Keratinocyte (primary cell): ENCODE measurements at places on chromosomes 16 and 17.
A peak's percentile ranks its signal among the peaks of the same experiment; 100 is the strongest.

- peak; percentile 9 for DNase-seq
Observed at GRCh38 chr17:13024526-13025257, 6.9 kb upstream of the ELAC2 start.

GRCh38 chr17:48055531-48056245 is 7.5 kb downstream of the NFE2L1 start:
- no peak for DNase-seq

DNA sequence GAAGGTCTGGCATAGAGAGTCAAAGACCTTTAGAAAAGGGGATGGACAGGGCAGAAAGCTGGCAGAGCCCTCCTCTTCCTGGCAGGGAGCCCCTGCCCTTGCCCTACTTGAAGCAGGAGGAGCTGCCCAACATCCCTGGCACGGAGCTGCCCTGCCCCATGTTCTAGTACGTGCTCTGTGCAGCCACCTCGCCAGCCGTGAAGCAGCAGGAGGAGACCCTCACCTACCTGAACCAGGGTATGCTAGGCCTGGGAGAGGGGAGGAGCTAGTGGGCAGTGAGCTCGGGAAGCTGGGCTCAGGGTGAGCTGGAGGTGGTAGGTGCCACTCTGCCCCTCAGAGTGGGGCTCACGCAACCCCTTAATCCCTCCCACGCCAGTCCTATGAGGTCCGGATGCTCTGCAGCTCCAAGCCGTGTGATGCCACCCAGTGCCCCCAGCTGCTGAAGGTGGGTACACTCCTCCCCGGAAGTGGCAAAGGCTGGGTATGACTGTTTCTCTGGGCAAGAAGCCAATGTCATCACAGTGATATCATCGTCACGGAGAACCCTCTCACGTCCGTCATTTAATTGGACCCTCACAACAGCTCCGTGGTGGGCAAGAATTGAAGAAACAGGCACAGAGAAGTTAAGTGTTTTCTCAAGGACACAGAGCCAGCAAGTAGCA is 12.7 kb upstream of the STAC2 start:
- DNase-seq: no peak

GRCh38 chr17:81959362-81960129 is 1.4 kb downstream of the NOTUM start:
- no peak for DNase-seq

- peak; percentile 89 for DNase-seq
Observed at GRCh38 chr17:2926019-2926650, 129.9 kb downstream of the RAP1GAP2 start.

DNA sequence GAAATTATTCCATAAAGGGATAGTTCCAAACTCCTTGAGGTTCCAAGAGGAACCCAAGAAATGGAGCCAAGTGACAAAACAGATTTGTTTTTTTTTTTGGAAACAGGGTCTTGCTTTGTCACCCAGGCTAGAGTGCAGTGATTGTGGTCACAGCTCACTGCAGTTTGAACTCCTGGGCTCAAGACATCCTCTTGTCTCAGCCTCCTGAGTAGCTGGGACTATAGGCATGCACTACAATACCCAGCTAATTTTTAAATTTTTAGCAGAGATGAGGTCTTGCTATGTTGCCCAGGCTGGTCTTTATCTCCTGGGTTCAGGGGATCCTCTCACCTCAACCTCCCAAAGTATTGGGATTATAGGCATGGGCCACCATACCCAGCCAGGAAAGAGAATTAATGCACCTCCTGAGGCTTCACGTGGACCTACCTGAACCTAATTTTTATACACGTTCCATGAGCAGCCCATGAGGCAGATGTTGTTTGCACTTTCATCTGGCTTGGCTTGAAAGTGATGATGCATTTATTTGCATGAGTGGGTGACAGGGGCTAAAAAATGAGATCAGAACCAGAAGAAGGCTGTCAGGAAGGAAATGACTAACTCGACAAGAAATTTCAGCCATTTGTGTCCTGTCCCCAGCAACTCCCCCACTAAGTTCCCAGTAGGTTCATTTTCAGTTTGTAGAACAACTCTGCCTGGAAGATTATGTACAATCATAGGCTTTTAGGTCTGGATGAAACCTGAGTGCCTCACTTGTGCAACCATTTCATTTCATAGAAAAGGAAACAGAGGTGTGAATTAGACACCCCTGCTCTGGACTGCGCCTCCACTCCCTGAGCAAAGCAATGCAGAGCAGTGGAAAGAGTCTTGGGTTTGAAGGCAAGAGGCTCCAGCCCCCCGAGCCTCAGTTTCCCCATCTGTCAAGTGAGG is 10.3 kb upstream of the IRF8 start:
- no peak for DNase-seq

- no peak for DNase-seq
Observed at GRCh38 chr17:79517827-79518584, 92.8 kb downstream of the RBFOX3 start.

- DNase-seq: no peak
Observed at GRCh38 chr16:73046202-73046848, 1.6 kb downstream of the ZFHX3 start.
